HCT116 (cell line): ENCODE measurements at places on chromosomes 3 and 15.

GRCh38 chr3:906739-907138 is 186.1 kb upstream of the CNTN6 start:
- DNase-seq = no peak

DNA sequence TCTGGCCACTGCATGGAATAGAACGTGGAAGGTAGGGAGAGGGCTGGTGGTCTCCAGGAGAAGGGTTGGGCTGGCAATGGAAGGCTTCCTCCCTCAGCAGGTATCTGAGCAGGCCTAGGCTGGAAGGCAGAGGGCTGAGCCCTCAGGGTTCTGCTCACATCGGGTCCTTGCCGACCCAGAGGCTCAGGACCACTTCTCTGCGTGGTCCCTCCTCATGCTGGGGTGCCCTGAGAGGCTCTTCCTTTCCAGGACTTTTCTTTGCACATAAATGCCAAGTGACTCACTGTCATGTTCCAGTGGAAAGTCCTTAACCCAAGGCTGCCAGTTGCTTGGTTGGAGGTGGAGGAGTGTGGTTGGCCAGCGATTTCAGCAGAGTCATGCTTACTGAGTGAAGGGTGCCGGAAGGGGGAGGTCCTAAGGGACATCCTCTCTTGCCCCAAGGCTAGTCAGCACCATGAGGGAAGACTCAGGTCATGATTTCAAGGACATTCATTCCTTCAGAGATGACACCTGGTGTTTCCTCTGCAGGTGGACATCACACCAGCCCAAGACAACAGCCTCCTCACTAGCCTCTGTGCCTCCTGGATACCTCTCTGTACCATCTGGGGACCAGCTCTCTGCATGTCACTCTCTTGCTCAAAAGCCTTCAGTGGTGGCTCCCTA is 8.2 kb downstream of the SLC6A6 start:
- DNase-seq = no peak

DNA sequence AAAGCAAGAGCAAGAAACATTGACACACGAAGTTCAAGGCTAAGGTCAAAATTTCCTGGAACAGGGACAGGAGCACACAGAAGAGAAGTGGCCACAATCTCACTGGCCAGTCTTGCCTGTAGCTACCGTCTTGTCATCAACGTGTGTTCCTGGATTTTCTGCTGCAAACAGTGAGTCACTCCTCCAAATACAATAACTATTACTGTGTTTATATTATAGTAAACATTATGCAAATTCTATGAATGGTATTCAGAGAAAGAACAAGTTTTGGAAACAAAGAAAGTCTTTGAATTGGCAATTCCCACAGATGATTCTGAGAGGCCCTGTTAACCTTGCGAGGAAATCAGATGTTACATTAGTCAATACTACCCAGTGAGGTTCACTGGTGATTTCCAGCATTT is 220.5 kb downstream of the FAM43A start:
- DNase-seq = no peak

DNA sequence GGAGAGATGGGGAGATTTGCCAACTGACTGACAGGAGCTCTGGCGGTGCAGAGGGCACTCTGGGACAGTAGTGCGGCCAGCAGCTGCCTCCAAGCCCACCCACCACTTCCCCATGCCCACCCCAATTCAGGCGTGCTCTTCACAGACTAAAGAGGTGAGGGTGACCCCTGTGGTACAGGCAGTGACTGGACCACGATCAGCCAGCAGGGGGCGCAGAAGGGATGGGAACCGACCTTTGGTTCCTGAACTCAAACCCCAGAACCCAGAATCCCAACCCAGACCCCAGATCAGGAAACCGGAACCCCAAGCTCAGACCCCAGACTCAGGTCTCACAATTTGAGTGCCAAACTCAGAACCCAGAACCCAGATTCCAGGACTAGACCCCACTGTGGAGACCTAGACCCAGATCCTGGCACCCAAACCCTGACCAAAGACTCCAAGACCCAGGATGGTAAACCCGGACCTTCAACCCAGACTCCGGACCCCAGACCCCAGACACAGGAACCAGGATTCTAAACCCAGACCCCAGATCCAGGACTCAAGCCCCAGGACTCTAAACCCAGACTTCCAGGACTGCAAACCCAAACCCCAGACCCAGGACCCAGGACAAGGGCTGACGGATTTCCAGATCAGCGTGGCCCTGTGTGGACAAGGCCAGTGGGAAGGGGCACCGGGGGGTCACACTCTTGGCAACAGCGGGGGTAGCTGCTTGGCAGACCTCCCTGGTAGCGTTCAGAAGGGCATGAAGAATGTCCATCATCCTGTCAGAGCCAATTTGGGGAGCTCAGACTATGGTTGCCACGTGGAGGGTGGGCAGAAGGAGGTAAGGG is 3.7 kb upstream of the MYL3 start:
- DNase-seq = no peak

GRCh38 chr3:123783811-123784210 is 100.3 kb downstream of the MYLK start:
- no peak for DNase-seq

DNA sequence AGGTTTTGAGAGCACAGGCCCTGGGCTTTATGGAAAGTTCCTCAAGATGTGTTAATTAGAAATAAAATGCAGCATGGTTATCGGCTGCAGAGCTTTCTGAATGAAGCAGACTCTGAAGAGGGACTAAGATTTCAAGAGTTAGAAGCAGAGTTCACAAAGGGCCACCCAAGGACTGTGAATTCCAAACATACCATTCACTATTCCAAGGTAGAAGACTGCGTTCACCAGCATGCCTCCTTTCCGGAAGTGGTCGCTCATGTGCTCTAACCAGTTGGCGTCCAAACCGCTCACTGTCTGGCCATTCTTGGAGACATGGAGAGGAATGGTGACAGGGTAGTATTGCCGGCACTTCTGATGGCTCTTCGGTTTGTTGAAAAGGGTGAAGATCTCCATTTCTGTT is 104.9 kb downstream of the OXNAD1 start:
- DNase-seq = no peak

DNA sequence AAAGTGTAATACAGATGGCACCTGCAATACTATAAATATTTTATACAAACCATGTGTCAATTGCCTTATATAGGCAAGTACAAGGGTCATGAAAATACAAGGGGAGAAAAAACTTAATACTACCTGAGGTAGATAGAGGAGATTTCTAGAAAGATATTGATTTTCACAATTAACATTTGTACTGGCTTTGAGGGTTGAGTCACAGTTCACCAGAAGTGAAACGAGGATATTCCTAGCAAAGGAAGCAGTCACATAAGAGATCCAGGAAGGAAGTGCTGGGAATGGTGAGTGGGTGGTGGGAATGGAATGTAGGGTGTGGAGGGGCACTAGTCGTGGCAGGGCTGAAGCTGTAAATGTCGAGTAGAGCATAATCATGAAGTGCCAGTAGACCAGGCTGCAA is 108.7 kb downstream of the P2RY1 start:
- DNase-seq = peak; percentile 33

DNA sequence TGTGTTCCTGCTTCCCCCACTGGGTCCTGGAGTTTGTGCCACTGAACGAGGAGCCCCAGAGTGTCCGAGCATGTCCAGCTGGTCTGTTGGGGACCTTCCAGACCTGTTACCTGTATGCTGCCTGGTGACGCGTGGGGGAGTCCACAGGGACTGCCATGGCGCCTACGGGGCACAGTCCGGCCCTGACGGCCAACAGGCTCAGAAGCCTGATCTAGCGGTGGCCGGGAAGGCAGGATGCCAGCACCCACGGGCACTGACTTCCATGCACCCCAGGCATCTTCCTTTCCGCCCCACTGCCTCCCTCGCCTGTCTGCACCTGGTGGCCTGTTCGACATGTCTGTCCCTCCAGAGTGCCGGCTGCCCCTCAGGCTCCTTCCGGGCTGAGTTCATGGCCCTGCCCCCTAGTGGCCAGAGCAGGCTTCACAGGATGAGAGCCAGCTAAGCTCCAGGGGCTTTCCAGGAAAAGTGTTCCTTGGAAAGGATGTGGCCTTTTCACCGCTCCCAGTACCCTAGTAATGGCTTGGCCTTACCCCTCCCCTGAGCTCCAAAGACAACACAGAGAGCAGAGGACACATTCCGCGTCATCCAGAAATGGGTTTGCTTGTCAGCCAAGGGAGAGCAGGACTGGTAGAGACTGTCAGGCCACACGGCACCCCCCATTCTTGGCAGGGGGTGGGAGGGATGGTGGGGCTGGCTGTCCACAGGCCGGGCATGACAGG is 35.7 kb downstream of the NGRN start:
- peak; percentile 47 for DNase-seq

DNA sequence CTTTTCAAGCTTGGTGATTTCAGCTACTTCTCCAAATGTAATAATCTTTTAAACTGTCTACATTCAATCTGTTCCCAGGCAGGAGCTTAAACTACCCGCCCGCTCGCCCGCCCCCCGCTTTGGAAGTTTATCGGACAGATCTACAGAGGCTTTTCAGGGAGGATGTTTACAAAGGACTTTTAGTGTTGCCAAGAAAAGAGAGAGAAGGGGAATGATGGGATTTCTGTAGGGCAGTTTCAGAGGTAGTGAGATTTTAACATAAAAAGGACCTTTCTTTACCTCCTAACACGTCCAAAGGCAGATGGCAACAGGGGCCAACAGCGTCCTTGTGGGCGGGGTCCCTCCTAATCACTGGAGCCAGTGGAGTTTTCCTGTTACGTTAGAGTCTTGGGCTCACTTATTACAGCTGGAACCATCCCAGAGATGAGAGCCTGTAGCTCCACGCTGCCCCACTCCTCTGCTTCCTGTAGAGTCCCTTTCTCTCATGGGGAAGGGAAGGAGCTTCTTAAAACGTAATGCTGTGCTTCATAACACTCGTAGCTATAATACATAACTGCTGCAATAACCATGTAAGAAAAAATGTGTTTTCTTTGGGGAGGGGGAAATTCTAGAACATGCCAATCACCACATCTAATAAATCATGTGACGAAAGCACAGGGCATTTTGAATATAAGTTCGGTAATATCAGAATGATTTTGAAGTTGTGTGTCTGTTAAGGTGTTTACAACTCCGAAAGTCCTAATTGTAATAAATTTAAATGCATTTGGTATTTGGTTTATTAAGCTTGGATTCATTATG is 30.9 kb downstream of the HES1 start:
- no peak for DNase-seq
